Amygdala (tissue), 56 donors: ENCODE measurements at places on chromosomes 13 and 19.
A peak's percentile ranks its signal among the peaks of the same experiment; 100 is the strongest.

DNA sequence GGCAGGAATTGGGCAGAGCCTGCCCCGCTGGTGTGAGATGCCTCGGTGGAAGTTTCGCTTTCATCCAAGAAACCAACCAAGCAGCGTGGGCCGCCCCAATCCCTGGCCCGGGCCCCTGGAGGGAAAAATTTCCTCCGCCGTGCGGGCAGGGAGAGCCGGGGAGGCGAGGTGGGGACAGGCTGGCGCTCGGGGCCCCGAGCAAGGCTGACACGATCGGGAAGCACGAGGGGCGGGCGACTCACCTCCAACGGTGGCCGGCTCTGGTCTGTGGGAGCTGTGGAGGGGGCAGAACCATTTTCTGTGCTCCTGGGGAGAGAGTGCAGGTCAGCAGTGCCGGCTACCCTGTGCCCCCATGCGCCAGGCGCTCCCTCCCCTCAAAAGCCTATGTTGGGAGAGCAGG, 11.0 kb downstream of the RNF126 start:
- DNase-seq: no peak

DNA sequence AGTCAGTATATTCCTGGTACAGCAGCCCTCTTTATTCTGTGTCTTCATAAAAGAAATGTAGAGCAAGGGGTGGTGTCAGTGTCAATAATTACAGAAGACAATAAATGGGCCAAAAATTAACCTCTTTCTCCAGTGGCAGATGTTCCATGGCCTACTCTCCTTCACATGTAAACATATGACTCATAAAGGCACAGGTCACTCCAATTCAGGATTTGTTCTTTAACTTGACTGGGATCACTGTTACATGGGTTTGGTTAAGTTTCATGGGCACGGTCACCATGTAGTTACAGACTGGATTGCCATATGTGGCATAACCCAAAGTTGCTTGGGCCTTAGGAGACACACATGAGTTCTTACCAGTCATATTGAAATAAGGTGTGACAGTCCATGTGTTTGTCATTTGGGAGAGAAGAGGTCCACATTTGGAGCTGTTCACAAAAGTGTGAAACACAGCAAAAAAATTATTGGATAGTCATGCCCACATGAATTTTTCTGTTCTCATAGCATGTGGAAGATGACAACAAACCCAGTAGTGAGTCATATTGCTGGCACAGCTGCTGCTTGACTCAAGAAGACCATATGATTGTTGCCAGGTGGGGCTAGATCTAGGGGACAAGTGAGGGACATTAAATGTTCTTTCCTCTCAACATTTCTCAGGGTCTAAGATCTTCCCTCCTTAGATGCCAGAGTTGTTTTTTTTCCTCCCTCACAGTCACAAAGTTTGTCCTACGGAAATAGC, 68.1 kb upstream of the HTR2A start:
- no peak for DNase-seq

- DNase-seq: no peak
These were observed 82.6 kb downstream of the MAB21L1 start for GRCh38 chr13:35393886-35394285.

GRCh38 chr13:99382428-99383133, 75.4 kb upstream of the GPR183 start:
- DNase-seq: no peak

DNA sequence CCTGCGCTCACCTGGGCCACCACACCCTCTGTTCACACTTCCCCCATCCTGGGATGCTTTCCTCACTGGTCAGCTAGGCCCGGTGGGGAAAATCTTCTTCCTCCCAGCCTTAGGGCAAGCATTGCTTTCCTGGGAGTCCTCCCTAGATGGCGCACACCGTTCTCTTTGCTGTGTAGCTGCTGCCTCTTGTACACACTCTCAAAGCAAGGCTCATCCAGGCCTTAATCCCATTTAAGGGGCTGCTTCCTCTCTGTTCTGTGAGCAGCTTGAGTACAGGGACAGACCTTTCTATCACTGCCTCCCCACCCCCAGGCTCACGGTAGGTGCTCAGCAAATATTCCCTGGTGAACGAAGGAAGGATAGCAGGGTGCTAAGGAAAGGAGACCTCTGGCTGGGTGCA, 11.1 kb downstream of the SLC7A10 start:
- no peak for DNase-seq

DNA sequence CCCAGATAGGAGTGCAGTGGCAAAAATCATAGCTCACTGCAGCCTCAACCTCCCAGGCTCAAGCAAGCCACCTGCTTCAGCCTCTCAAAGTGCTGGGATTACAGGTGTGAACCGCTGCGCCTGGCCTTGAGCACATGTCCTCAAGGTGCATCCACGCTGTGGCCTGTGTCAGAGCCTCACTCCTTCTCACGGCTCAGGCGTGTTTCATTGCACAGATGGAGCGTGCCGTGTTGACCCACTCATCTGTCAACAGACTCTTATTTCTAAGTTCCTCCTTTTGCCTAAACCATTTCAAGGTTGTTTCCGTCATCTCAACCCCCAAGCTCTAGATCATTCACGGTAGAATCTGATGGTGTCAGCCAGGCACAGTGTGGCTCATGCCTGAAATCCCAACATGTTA, 28.2 kb downstream of the ATP8B3 start:
- DNase-seq: no peak

DNA sequence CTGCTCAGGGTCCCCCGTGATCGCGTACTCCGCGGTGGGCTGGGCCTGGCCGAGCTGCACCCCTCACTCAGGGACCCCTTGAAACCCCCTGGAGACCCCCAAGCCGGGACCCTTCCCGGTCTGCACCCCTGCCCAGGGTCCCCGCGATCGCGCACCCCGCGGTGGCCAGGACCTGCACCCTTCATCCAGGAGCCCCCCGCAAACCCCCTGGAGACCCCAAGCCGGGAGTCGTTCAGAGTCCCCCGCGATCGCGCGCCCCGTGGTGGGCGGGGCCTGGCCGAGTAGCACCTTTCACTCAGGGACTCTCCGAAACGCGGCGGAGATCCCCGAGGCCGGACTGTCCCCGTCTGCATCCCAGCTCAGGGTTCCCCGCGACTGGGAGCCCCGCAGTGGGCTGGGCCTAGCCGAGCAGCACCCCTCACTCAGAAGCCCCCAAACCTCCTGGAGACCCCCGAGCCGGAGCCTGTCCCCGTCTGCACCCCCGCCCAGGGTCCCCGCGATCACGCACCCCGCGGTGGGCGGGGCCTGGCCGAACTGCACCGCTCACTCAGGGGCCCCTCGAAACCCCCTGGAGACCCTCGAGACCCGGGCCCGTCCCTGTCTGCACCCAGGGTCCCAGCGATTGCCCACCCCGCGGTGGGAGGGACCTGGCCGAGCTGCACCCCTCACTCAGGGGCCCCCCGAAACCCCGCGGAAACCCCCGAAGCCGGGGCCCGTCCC, 748 bp downstream of the LMNB2 start:
- DNase-seq: peak; percentile 32

DNA sequence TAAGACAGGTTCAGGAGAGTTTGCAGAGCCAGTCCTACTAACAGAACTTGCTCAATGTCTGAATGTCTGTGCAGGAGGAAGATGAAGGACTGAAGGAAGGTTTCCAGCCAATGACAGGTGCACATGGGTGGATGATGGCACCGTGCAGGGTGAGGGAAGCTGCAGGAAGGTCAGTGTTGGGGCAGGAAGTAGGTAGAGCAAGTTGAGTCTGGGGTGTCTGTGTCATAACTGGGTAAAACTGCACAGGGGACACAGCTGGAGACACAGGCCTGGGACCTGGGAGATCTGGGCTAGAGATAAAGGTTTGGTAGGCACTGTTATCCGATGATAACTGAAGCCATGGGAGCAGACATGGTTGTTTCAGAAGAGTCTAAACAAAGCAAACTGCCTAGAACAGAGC, 116.9 kb downstream of the USP12 start:
- no peak for DNase-seq

GRCh38 chr13:34933349-34933748, 8.7 kb upstream of the NBEA start:
- no peak for DNase-seq

- no peak for DNase-seq
These were observed 237.7 kb upstream of the DACH1 start for GRCh38 chr13:72104656-72105180.

DNA sequence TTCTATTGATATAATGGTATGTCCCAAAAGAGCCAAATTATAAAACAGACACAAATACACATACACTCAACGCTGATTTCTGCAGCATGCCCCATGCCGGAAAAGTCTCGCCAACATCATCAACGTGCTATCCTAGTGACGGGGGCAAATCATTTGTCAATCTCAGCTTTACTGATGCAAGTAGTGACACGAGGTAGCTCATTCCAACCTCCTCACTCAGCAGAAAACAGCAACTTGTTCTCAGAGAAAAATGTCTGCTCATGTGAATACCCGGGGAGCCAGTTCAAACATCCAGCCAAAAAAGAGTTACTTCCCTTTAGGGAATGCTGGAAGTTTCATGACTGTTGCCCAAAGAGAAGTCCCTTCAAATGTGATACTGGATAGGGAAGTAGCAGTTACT, 46.3 kb downstream of the SOX21 start:
- DNase-seq: no peak

DNA sequence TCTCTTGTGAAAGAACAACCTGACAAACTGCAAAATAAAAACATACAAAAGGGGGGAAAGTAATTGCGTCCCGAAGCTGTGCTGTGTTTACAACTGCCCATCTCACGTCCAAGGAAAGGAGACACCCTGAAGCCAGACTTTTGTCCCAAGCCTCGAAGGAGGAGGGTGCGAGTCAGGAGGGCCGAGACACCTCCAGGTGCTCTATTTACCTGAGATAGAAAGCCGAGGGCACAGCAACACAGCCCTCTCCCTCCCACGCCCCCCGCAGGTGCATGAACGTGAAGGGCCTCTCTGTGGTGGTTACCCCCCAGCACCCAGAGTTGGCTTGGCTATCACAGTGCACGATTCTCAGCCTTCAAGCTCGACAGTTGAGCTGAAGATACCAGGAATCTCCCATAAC, 33.2 kb downstream of the NLRP13 start:
- DNase-seq: no peak

- DNase-seq: no peak
These were observed 17.2 kb downstream of the ZNF444 start for GRCh38 chr19:56158170-56158757.

DNA sequence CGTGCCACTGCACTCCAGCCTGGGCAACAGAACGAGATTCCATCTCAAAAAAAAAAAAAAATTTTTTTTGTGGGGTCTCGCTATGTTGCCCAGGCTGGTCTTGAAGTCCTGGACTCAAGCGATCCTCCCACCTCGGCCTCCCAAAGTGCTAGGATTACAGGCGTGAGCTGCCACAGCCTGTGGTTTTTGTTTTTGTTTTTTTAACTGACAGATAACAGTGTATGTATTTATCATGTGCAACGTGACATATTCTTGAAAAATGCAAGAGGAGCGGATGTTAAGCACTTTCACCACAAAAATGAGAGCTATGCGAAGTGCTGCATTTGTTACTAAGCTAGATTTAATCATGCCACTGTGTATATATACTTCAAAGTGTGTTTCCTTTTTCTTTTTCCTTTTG, 49.0 kb downstream of the ARHGEF18 start:
- no peak for DNase-seq

- no peak for DNase-seq
These were observed 18.1 kb downstream of the GADD45B start for GRCh38 chr19:2494084-2494446.

DNA sequence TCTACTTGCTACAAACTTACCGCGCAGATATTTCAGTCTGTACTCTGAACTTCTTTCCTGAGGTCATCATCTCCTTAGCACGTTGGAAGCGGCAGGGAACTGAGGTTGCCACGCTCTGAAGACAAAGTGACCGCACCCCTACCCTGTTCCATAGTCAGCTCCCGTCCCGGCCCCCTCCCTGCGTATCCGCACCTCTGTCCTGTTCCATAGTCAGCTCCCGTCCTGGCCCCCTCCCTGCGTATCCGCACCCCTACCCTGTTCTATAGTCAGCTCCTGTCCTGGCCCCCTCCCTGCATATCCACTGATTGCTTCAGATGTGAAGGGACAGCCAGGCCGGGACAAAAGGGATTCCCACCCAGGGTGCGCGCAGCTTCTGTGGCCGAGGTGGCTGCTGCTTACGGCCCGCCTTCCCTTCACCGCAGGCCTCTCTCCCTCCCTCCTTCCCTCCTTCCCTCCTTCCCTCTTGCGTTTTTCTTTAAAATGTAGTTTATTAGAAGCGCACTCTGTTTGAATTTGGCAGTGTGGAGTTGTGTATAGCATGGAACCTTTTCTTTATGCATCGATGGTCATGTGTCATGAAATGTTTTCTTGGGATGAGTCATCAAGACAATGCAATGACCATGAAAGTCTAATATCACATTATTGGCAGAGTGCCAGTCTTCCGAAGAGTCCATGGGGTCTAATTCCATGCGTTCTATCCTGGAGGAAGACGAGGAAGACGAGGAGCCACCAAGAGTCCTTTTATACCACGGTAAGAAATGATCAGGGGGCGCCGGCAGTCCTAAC, 21.9 kb upstream of the NDUFS7 start:
- DNase-seq: no peak
